ENCODE measurements at places on chromosomes 5 and 9.
A peak's percentile ranks its signal among the peaks of the same experiment; 100 is the strongest.

DNA sequence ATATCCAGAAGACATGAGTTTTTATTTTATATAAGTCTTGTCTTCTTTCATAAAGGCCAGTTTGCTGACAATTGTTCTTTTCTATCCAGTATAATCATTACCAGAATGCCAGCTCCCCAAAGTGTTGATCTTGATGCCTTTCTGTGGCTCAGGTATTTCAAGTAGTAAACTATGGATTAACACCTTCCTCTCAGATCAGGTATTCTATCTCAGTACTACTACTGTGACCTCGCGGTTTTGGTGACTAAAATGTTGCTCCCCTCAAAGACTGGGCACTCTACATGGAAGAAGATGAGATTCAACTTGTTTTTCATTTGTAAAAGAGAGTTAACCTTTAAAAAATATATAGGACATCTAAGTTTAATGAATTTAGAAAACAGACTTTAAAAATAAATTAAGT lies 58.1 kb downstream of the GNG10 start:
- DNase-seq = no peak

- DNase-seq = no peak
Observed at GRCh38 chr5:103674251-103674650, 111.7 kb upstream of the NUDT12 start.

GRCh38 chr9:95511616-95511931 lies 5.2 kb downstream of the PTCH1 start:
- no peak for DNase-seq

DNA sequence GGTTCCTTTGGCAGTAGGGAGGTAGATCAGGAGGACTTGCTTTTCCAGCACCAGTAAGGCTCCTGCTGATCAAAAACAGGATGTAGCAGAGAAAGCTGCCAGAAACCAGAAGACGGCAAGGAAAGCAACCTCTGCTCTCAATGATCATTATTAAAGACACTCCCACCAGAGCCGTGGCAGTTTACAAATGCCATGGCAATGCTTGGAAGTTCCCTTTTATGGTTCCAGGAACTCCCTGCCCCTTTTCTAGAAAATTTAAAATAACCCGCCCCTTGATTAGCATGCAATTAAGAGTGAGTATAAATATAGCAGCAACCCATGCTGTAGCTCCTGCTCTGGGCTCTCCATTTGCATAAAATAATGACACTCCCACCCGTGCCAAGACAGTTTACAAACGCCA lies 16.1 kb downstream of the EQTN start:
- no peak for DNase-seq

GRCh38 chr9:129823542-129823934 lies 398 bp downstream of the TOR1A start:
- DNase-seq = no peak

DNA sequence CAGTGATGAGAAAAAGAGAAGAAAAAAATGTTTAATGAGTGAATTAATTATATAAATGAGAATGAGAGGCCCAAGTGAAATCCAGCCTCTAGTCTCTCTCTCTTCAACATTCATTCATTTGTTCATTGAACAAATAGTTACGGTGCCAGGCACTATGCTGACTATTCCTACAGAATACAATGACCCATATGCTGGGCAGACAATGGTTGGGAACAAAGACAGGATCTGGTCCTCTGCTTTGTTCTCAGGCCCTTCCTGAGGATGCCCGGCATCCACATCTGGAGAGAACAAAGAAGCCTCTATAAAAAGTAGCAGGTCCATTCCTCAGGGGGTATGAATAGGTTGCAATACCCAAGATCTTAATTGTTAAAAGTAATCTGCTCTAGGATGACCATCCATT lies 6.9 kb downstream of the ADAM19 start:
- DNase-seq = no peak

DNA sequence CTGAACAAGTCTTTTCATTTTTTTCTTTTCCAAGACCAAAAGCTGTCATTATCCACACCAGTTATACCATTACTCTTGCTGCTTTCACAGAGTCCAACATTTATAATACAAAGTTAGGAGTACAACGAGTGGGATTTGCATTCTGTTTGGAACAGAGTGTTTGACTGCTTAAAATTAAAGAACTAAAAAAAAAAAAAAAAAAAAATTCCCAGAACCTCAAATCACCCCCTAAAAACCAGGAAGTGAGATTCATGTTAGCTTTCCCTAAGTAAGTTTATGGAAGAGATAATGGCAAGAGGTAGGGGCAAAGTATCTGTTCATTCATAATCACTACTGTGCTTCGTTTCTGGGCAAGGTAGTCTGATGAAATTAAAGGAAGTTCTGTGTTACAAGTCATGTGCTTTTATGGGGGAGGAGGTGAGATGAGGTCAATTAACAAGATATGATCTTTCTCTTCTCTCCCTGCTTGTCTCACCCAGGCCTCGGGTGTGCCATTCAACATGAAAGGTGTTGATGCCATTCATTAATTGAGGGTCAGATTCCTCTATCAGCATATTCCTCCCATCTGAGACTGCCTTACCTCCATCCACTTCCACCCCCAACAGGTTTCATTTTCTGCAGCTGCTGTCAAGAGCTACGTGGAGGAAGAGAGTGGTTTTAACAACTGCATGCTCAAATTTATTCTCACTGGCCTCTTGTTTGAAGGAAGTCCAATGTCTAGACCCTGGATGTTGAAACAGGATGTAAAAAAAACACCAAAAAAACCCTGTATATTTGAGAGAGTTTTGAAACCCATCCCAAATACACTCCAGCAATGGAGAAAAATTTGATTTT lies 58.1 kb downstream of the MARCHF3 start:
- DNase-seq = no peak

DNA sequence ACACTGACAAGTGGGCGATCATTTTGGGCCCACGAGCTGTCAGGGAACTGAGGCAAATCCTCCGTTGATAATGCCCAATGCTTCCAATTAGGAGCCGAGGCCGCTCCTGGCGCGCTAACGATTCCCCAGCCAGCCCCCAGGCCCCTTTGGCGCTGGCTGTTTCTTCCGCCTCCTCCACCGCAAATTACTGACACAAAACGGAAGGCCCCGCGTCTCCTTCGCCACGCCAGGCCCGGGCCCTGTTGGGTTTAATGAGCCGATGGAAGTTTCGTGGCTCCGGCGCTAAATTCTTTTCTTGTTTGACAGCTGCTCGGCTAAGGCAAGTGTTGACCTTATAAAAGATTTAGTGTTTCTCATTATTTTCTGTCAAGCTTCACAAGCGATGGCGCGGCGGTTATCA lies 25.7 kb upstream of the BARHL1 start:
- no peak for DNase-seq

DNA sequence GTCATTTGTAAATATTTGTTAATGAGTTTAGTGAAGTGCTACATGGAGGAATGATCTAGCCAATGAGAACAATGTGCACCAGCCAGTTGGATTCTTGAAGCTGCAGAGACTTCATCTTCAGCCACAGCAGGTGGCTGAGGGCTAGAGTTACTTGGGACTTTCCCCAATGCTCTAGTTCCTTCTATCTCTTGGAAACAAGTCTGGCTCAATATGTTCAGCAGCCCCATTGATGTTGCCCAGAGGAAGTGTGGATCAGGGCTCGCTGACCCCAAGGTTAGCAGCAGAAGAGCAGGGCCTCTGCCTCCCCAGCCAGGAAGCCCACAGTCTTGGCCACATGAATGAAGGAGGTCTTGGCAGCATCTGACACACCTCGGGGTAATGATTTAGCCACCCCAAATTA lies 117.5 kb downstream of the SLC1A3 start:
- DNase-seq = no peak

GRCh38 chr9:107270082-107270481 lies 13.0 kb upstream of the RAD23B start:
- DNase-seq = no peak

DNA sequence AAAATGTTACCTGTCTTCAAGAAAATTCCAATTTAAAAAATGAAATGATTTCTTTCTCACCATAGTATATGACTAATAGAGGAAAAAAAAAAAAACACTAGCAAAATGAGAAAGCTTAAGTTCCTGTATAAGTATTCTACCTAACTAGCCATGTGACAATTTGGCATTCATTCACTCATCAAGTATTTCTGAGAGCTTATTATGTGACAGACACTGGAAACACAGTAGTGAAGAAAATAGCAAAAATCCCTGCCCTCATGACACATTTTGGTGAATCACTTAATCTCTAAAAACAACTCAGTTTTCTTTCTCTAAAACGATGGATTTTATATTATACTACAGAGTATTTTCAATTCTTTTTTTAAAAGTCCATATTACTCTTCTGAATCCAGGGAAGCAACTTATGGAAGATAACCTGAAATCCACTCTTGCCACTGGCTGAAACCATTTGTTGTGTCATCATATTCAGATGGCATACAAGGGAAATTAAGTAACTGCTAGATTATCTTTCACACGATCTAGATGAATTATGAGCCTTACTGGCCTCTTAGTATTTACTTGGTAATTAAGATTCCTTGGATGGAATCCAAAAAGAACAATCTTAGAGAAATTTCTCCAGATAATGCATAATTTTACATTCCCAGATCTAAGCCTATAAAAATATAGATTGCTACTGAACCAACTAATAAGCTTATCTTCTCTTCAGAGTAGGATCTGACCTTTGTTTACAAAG lies 5.5 kb downstream of the PTBP3 start:
- DNase-seq = peak; percentile 21
